ENCODE measurements at places on chromosomes 16 and 17.

- DNase-seq, result no peak
These were observed 6.6 kb upstream of the CNGB1 start for GRCh38 chr16:57977418-57978069.

DNA sequence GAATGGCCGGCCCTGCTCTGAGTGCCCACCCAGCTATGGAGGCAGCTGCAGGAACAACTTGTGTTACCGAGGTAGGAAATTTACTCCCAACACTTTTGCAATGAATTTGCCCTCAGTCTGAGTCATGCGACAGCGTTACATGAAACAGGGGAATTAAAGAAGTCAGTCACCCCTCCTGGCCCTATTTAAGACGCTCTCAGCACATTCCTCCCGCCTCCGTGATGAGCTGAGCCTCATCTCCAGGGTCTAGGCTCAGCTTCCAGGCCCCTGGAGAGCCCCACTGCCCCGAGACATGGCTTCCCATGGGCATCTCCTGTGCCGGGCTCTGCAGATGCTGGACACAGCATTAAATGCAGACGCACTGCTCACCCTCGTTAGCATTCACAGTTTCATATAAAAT lies 35.0 kb downstream of the CRISPLD2 start:
- no peak for DNase-seq

- no peak for DNase-seq
These were observed 5.9 kb downstream of the ARSG start for GRCh38 chr17:68297195-68297594.

GRCh38 chr17:52885882-52886281 lies 727.4 kb upstream of the CA10 start:
- no peak for DNase-seq

All from AG08396 (cell line).